HCEC 1CT (cell line): ENCODE measurements at places on chromosomes 7 and 10.

- DNase-seq: no peak
Observed at GRCh38 chr7:86931439-86931838, 128.0 kb downstream of the ELAPOR2 start.

DNA sequence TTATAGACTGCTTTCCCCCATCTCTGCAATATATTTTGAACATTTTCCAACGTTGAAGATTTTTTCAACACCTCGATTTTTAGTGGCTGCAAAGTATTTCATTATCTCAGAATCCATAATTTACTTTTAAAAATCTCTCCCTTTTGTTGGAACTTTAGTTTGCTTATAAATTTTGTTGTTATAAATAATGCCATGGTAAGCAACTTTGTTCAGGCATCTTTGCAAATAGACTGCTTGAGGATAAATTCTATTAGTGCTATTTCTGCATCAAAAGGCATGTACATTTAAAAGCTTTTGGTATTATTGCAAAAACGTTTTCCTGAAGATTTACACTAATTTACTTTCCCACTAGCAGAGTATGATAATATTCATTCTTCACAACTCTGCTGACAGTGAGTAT, 79.4 kb downstream of the TMEM178B start:
- no peak for DNase-seq

- DNase-seq: peak; percentile 65
Observed at GRCh38 chr7:82109288-82109687, 334.3 kb downstream of the CACNA2D1 start.

DNA sequence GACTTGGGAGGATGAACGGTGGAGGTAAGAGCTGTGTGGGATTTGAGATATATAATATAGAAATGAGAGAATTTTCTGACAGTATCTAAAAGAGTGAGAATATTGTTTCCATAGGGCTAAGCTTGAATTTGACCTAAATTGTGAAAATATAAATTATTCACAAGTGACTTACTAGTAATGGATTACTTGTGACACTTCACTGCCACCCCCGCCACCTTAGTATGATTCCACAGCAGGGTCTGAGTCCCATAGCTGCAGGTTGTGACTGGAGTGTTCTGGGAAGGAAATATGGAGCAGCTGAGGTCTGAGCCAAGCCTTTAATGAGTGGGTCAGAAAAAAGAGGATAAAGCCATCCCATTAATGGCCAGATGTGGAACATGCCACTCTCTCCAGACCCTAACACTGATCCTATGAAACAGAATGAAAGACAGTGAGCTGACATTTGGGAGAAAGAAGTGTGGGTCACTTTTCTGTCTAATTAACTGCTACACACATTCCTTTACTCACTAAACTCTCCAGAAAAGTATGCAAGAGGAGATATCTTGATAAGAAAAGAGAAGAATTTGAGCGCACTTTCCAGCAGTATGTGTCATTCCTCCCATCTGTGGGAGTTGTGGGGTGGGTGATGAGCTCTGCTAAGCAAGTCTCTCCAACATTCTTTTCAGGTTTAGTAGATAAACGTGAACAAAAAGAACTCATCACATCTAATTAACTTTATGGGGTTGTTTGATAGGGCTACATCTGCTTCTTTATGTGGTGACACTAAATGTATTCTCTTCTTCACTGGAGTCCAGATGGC, 1193.4 kb downstream of the SORCS3 start:
- DNase-seq: no peak

GRCh38 chr10:102132563-102133372, at the start of gene PPRC1:
TSS of gene PPRC1 (plus strand) at chr10:102133040. CDS start at chr10:102133069, 29 bp downstream.
- peak; percentile 100 for DNase-seq

- no peak for DNase-seq
Observed at GRCh38 chr7:3725155-3726059, 424.4 kb downstream of the SDK1 start.

DNA sequence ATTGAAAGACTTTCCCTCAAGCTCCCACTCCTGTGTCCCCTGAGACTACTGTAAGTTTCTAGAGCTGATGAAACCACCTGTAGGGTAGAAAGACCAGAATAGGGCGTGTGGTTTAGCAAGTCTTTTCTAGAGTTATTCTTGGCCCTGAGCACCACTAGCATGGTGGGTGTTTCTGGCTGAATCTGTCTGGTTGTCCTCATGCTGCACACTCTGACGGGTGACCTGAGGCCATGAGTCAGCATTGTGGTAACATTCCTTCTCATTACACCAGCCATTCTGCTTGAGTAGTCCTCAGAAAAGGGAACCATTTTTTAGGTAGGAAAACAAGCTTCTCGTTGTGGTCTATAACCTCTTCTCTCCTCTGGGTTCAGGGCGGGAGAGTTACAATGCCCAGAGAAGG, 250.3 kb downstream of the SNX13 start:
- DNase-seq: peak; percentile 83

DNA sequence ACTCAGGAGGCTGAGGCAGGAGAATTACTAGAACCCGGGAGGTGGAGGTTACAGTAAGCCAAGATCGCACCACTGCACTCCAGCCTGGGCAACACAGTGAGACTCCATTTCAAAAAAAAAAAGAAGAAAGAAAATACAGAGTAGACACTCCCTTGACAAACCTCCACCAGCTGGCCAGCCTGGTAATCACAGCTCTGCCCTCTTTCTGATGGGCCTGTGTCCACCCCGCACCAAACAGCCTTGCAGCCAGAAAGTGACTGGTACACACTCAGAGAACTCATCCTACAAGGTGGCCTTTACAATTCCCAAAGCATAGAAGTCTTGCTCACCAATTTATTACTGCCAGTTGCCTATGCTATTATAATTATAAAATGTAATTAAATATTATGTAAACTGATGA, 66.6 kb downstream of the COBL start:
- DNase-seq: no peak

DNA sequence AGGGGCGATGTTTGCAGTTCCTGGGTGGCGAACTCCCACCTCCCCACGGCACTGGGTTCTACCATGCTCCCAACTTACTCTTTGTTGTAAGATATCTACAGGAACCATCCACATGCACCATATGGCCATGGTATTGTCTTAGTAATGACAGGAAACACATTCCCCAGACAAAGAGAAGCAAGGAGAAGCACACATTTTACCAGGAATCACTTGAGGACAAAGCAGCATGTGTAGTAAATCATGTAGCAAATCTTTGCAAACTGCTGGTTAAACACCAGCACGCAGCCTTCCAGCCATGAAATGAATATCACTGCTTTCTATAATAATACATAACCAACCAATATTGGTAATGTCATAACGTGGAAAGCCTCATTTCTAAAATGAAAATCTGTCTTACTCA, 101.2 kb downstream of the NRP1 start:
- no peak for DNase-seq

GRCh38 chr7:19982841-19983835, 209.7 kb upstream of the TMEM196 start:
- DNase-seq: peak; percentile 67

GRCh38 chr7:44987996-44988395, 9.2 kb upstream of the MYO1G start:
- no peak for DNase-seq

GRCh38 chr10:17710181-17710580, 41.8 kb upstream of the TMEM236 start:
- DNase-seq: no peak

GRCh38 chr10:59872892-59873463, 33.4 kb downstream of the CCDC6 start:
- DNase-seq: peak; percentile 98

- DNase-seq: no peak
Observed at GRCh38 chr10:79170226-79170752, 101.5 kb downstream of the ZMIZ1 start.

GRCh38 chr7:115449689-115450088, 527.8 kb downstream of the MDFIC start:
- no peak for DNase-seq
